ENCODE measurements at places on chromosomes 2 and 18.

DNA sequence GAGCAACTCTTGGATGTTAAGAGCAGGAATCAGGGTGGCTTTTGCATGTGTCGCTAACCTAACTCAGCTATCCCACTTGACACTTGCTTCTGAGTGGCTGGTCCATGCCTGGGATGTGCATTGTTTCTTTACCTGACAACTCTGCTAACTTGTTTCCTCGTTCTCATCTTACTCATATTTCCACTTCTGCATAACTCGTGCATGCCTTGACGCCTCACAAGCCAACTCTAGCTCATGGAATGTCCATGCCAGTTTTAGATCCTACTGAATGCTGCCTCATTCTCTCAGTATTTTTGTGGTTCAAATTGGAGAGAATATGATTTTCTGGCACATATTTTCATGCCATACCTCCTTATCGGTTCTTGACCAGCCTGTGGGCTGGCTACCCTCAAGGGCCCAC, 52.5 kb downstream of the CDCA7 start:
- no peak for DNase-seq

GRCh38 chr2:8974016-8974415, 29.5 kb downstream of the MBOAT2 start:
- DNase-seq: no peak

DNA sequence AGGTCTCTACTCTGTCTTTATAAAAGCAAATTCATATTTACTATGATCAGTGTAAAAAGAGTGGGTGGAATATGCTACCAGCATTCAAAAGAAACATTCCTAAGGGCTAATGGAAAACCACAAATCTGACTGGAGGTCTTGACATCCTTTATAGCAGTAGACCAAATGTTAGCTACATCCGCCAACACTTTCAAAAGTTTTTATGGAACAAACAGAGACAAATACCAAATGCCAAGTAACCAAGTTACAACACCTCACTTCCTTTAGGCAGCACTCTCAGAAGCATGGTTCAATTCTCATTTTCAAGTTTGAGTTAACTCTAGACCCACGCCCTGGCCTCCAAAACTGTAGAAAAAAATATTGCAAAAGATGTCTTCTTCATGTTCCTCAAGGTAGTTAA, 78.3 kb upstream of the SETBP1 start:
- peak; percentile 71 for DNase-seq

- peak; percentile 71 for DNase-seq
Measured at GRCh38 chr2:66897691-66898150, 462.8 kb downstream of the MEIS1 start.

- no peak for DNase-seq
Measured at GRCh38 chr2:121796239-121796638, 40.8 kb downstream of the TSN start.

- no peak for DNase-seq
Measured at GRCh38 chr2:96655526-96655925, 13.0 kb downstream of the FER1L5 start.

- no peak for DNase-seq
Measured at GRCh38 chr2:136085453-136086209, 32.3 kb downstream of the CXCR4 start.

- DNase-seq: peak; percentile 13
Measured at GRCh38 chr2:170501421-170502043, 213.6 kb upstream of the SP5 start.

DNA sequence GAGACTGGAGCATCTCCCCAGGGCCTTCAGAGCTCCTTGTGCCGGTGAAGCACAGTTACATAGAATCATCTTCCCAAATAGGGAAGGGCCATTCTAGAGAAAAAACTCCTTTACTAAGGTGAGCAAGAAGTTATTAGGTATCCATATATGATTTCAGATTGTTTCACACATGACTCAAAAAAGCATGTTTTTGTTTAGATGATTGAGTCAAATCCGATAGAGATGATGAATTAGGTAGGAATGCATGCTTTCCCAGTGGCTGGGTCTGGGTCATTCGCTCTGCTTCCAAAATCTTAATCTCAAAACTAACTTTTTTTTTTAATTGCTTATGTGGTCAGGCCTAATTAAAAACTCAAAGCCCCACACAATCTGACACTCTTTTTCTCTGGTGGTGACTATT, 3.8 kb downstream of the NT5C1B start:
- no peak for DNase-seq

DNA sequence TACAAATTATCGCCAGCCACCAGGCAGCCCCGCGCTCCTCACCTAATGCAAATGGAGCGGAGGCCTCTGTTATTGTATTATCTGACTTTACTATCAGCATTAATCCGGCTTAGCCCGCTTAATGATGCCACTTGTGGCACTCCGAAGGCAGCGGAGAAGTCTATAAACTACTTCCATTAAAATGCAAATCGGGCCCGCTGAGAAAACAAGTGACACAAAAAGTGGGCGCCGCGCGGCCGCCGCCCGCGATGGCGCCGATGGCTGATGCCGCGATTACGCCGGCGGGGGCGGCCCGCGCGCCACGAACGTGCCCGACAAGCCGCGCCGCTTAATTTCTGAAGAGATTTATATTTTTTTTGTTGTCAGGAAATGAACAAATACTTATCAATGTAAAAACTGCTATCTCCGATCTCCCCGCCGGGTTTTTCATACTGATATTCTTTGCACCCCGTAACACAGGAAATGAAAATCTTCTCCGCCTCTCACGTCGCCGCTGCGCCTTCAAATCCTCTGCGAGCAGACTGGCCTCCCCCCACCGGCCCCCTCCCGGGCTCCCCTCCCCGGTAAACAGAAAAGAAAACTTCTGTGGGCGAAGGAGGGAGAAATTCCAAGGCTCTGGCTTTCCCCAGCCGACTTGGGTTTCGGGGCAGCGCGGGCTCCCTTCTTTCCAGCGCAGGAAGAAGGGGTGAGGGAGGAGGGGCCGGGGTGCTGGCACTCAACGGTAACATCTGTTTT, 221.8 kb downstream of the INSIG2 start:
- peak; percentile 68 for DNase-seq

DNA sequence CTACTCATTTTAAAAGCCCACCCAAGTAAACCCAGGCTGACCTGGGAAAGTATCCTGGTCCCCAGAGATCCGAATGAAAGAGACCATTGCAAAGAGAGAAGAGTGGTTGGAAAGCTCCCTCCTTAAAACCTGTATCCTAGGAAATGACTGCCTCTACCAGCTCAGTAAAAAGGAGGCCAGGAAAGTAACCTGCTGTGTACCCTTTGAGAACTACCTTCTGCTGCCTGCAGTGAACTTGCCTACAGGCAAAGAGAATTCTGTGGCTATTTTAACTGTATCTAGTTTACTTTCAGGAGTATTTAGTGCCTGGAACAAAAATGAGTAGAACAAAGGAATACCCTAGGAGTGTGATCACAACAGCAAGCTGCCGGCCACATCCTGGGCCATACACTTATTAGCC, 641.7 kb upstream of the NRXN1 start:
- no peak for DNase-seq

- DNase-seq: no peak
Measured at GRCh38 chr2:20755132-20755800, 67.6 kb downstream of the LDAH start.

DNA sequence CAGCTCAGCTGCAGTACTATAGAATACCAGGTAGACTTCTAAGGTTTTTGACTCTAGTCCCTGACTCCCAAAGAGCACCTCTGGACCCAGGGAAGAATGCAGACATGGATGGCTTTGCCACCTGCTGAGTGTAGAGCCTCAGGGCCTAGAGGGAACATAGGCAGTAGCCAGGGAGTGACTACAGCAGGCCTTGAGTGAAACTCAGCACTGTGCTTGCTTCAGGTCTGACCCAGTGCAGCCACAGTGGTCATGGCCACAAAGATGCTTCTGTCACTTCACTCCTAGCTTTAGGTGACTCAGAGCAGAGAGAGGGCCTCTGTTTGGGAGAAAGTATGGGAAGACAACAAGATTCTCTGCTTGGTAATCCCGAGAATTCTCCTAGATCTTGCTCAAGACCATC, 162.2 kb upstream of the ITGA4 start:
- DNase-seq: no peak

GRCh38 chr2:88184762-88185161, 14.6 kb downstream of the THNSL2 start:
- peak; percentile 36 for DNase-seq

GRCh38 chr18:51907687-51908597, 432.1 kb upstream of the DCC start:
- no peak for DNase-seq

GRCh38 chr2:148861367-148861766, 13.7 kb upstream of the KIF5C start:
- no peak for DNase-seq

DNA sequence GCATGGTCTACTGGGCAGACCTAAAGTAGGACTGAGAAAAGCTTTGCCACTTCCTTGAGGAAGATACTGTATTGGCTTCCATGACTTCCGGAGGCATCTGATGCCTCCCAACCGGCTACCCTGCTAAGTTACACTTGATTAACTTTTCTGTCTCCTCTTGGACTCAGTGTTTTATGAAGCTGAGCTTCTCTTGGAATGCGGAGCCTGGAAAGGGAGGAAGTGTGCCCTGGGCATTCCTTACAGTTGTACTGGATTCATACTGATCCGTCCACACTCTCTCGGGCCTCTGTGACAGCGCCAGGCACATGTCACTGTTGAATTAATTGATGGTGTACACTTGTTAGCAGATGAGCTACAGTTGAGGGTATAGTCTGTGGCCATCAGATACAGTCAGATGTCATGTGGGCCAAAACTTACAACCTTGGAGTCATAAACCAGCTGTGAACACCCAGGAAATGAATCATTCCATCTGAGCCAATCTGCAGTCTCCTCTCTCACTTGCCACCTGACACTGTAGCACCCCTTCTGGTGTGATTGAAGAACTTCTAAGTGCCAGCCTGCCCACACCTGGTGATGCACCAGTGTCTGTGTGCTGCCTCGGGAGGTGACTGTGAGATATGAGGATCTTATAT, 122.5 kb downstream of the FHOD3 start:
- DNase-seq: peak; percentile 16

DNA sequence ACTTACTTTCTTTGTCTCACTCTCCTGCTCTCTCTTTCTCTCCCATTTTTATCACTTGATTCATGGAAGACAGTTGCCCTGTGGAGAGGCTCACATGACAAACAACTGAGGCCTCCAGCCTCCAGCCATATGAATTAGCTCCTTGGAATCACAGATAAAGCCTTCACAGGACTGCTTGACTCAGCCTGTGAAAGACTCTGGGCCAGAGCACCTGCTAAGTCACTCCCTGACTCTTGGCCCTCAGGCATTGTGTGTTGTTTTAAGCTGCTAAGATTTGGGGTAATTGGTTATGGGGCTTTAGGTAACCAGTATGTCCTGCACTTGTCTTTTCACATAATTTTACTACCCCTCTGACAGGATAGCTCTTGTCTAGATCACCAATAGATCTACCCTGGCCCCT, 334.9 kb downstream of the SOX11 start:
- no peak for DNase-seq

GRCh38 chr2:124953921-124954320, 928.8 kb downstream of the CNTNAP5 start:
- DNase-seq: no peak

DNA sequence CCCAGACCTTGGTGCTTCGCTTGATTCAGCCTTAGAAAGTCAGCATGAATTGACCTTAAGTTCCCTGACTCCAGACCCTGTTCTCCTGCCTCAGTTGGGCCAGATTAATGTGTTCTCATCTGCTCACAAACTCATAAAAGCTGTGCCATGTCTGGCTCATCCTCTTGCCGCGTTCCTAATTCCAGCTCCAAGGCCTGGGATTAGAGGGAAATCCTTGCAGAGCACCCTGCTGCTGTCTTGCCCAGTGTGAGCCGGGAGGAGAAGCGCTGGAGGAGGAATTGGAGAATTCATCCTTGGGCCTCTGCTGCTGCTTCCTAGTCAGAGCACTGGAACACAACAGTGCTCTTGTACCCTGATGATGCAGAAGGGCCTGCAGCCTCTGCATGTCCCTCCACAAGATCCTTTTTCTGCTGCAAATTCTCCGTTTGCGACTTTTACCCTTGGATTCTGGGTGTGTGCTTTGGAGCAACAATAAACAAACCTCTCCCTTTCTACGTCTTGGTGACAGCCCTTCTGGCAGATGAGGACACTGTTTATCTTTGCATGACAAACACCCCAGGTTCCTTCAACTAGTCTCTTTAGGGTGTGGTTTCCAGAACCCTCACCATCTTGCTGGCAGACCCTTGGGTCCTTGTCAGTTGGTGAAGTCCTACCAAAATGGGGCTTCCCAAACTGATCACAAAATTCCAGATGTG, 46.9 kb upstream of the CNGA3 start:
- no peak for DNase-seq

GRCh38 chr18:11040823-11041656, 108.3 kb downstream of the PIEZO2 start:
- peak; percentile 40 for DNase-seq

DNA sequence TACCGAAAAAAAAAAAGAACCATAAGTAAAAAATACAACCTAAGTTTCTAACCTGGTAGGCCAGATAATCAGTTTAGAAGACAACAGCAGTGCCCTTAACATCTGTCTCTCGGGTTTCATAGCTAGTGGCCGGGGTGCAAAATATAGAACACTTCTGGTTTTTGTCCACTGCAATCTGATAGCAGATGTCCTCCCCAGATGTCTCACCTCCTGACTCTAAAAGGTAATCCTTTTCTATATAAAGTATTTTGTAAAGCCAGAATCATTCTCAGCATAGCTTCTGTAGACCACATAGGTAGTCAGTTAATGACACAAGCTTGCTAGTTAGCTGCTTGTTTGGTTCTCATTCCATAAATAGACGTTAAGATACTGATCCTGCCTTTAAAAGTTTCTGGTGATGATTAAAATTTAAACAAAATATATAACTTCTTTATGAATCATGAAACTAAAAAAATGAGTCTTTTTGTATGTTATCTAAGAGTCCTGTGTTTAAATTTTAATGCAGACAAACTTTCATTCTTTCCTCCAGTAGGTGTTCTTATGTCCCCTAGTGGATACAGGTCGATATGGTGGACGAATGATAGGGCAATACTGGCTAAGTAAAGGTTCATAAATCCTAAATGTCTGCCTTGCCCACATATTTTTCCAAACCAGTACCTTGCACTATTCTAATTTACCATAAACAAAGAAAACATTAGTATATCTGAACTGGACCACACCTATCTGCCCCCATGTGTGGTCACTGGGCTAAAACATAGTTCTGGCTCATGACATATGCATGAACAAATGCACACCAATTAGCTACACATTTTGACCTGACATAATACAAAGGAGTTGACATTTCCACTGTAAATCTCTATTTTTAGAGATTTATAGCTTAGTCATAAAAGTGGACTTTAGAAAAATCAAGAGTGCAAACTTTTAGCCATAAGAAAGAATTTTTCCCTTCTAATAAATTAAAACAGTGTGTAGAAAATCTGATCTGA, 171.0 kb downstream of the SRBD1 start:
- peak; percentile 48 for DNase-seq

Data from fibroblast of skin of abdomen (primary cell).